Right cardiac atrium (tissue), 5 donors: ENCODE measurements at places on chromosomes 7 and 10. TPM values are rescaled to one million over a fixed set of nuclear protein-coding genes. Genes with fewer than 3 reads are reported as not detected.
A peak's percentile ranks its signal among the peaks of the same experiment; 100 is the strongest.

Gene MSMB
- total RNA-seq: not detected

Gene TTYH3
- total RNA-seq: 18.6 TPM

Gene ZSCAN25
- 9.0 TPM for total RNA-seq

Gene ANXA8
- 0.62 TPM for total RNA-seq

Gene ABCC2
- 0.37 TPM for total RNA-seq

Gene FGF8
- total RNA-seq: not detected

Gene FOXI2
- not detected for total RNA-seq

Gene GATA3
- total RNA-seq: 1.0 TPM

Gene PODXL
- total RNA-seq: 60.7 TPM

Gene DENND2A
- total RNA-seq: 10.7 TPM

Gene ANKRD7
- 2.4 TPM for total RNA-seq

Gene CTBP2
- total RNA-seq: 36.6 TPM

Gene ZNF277
- 18.3 TPM for total RNA-seq

DNA sequence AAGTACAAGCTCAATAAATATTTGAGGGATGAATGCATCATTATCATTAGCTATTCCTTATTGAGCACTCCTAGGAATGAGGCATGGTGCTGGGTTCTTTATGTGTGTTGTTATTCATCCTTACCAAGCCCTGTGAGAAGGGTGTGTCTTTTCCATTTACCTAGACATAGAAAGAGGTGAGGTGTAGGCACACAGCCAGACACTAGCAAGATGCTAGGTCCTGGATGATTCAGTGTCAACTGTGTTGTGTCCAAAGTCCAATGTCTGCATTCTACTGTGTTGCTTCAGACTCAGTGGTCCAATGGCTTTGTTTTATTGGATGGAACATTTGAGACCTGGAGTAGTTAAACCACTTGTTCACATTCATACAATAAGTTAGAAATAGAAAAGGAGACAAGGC lies 605.5 kb downstream of the LRMDA start:
- no peak for DNase-seq

DNA sequence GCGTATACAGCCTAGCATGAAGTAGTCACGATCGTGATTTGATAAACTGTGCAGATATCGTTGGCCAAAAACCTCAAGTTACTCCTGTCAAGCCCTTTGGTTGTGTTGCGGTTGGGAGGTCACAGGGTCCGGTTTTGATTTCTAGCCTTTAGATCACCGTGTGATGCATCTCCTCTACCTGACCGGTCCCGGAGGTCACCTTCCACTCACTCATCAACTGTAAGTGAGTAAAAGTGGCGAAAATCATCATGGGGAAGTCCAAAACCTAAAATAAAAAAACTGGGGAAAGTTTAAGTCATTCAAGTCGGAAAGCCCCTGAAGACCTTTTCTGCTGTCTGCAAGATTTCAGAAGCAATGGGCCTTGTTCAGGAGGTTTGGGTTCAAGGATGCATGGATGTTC lies 62.8 kb downstream of the ADARB2 start:
- DNase-seq: no peak

- no peak for DNase-seq
Observed at GRCh38 chr7:155869784-155870076, 57.5 kb upstream of the SHH start.

DNA sequence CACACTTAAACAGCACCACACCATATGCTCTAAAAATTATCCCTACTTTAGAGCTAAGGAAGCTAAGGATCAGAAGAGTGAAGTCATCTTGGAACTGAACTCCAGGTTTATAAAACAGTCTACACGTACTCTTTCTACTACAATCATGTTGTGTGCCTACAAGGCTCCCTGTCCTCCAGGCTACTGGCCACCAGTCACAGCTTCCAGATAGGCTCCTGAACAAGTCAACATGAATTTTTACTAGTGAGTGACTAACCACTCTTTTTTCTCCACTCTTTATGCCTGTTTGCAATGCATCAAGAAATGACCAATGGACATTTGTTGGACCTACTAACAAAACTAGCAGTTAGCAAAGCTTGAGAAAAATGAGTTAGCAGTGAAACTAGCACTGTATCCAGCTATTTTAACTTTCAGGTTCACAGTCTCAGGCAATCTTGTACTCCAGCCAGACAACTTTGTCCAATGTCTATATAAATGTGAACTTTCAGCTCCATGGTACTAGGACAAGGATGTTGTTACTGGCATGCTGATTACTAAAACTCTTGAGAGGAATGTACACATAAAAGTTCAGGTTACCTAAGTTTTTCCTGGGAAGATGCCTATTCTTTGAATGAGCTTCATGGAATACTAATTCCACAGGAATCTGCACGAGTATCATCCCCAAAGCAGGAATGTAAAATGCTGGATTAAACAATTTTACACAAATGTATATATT lies 180.0 kb downstream of the BTAF1 start:
- no peak for DNase-seq

GRCh38 chr10:126803394-126803793 lies 101.8 kb upstream of the DOCK1 start:
- no peak for DNase-seq

GRCh38 chr10:116269619-116270018 lies 3.4 kb downstream of the GFRA1 start:
- peak; percentile 57 for DNase-seq

- no peak for DNase-seq
Observed at GRCh38 chr7:30584415-30584814, 10.3 kb upstream of the GARS1 start.

- no peak for DNase-seq
Observed at GRCh38 chr7:4196121-4196819, 485.8 kb upstream of the FOXK1 start.

GRCh38 chr10:54900584-54900983 lies 99.6 kb upstream of the PCDH15 start:
- no peak for DNase-seq

GRCh38 chr10:80535671-80536360 lies 1.9 kb upstream of the SH2D4B start:
- peak; percentile 69 for DNase-seq

- DNase-seq: no peak
Observed at GRCh38 chr10:123502983-123503382, 163.2 kb upstream of the GPR26 start.

GRCh38 chr7:67344481-67345193 lies 348.0 kb downstream of the TYW1 start:
- DNase-seq: no peak

DNA sequence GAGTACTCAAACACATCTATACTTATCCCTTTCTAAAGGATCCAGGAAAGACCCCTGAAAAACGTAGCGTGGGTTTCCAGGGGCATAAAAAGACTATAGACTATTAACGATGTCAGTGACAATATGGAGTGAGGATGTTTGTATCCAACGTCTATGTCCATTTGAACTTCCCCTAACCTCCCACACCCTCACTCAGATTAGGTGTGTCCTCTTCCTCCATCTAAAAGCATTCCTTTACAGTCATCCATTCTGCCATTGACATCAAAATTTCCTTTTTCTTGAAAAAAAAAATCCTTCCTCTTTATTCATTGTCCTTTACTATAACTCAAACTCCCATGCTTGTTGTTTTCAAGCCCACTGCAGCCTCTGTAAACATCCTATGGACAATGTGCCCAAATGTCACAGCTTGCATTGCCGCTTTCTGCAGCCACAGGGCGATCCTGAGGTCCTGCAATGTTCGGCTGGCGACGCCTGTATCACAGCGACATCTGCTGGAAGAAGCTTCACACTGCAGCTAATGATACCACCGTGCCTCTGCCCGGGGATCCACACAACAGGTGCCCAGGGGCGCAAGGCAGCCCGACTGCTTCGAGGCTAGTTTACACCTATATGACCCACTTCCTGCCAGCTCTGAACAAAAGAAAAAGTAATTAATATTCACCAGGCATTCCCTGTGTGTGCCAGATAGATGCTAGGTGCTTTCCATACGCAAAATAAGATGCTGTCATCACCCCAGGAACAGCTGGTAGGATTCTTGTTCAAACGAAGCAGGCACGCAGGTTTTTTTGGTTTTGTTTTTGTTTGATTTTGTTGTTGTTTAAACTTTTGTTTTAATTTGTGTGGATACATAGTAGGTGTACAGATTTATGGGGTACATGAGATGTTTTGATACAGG lies 267.9 kb upstream of the GHITM start:
- peak; percentile 69 for DNase-seq

DNA sequence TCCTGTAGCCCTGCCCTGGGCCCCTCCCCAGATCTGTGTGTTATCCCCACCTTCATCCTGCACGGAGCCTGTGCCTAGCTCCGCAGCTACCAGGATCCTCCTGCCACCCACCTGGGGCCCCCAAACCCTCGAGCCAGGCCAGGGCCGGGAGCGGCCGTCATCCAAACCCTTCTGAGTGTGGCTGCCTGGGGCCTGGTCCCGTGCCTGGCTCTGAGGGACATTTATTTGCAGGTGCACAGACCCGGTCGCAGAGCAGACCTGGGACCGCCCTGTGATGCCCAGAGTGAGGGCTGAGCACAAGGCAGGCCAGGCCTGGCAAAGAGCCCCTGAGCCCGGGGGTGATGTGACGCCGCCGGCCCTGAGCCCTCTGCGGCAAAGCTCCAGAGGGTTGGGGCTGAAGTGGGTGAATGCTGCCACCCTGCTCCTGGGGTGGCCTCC lies 27.4 kb upstream of the INPP5A start:
- peak; percentile 46 for DNase-seq

GRCh38 chr10:34061841-34062240 lies 727.4 kb upstream of the NRP1 start:
- DNase-seq: no peak

DNA sequence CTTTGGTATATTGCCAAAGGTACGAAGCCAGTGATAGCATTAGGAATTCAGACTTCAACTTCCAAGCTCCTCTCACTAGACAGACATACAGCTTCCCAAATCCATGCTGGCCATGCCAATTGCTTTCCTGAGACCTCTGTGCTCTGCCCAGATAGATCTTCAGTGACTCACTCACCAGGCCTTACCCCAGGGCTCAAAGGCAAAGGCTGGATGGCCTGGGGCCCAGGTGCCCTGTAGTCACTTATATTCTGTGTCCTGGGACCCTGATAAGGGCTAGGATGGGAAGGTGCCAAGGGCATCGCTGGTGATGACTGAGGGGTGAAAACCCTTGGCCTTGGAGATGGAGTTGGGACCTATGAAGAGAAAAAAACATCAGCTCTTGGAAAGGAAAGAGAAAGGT lies 27.7 kb downstream of the WNT8B start:
- DNase-seq: no peak

- DNase-seq: peak; percentile 81
Observed at GRCh38 chr7:31761646-31762045, 74.6 kb downstream of the PPP1R17 start.

- DNase-seq: no peak
Observed at GRCh38 chr10:1172256-1172984, 116.2 kb downstream of the WDR37 start.

DNA sequence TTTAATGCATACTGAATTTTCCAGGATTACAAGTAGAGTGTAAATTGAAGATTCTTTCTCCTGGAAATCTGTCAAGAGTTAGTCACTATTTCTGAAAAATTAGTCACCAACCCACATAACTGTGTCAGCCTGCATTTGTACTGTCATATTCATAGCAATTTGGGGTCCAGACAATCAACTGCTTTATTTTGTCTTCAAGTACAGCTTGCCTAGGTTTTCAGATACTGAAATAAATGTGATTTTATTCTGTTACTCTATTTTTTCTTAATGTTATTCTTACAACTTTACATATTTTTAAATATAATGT lies 55.1 kb downstream of the CUBN start:
- DNase-seq: no peak

DNA sequence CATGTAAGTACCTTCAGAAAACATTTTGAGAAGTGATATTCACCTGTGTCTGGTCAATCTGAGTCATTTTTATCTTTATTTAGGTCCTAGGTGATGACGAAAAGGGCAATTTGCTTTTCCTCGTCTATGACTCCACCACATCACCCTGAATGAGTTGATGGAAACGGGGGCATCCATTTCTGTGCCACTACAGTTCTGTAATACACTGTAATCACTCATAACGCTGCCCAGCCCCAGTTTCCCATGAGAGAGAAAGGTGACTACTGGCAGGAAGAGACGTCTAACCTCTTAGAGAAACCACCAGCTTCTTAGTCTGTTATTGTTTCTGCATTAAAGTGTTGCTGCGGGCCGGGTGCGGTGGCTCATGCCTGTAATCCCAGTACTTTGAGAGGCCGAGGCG lies 205.3 kb upstream of the MKLN1 start:
- DNase-seq: no peak

GRCh38 chr10:20303453-20304152 lies 487.4 kb downstream of the PLXDC2 start:
- no peak for DNase-seq

DNA sequence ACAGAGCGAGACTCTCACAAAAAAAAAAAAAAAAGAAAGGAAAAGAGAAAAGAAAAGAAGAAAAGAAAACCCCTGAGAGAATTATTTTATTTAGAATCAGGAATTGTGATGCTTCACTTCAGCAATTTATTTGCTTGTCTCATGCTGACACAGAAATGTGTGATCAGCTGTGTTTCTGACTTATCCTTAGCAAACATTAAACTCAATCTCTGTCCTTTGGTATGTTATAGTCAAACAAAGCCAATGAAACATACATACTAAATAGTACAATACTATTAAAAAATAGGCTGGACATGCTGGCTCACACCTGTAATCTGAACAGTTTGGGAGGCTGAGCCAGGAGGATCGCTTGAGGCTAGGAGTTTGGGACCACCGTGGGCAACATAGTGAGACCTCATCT lies 733.0 kb upstream of the FZD8 start:
- DNase-seq: no peak

DNA sequence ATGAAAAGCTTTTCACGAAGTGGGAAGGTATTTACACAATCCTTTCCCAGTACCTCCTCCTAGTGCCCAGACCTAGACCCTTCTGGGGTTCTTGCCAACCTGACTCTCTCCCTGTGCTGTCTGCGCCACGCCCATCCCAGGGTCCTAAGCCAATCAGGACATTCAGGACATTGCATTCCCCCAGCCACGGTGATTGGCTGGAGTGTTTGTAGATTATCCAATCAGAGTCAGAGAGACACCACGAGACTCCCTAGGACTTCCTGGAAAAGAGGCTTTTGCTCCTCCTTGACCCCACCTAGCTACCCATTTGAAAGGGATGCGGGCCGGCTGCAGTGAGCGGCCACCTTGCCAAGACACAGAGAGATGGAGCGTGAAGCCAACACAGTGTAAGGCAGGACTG lies 3.5 kb upstream of the GDF2 start:
- DNase-seq: no peak

GRCh38 chr7:4738711-4739527 lies 36.5 kb upstream of the AP5Z1 start:
- DNase-seq: peak; percentile 65

DNA sequence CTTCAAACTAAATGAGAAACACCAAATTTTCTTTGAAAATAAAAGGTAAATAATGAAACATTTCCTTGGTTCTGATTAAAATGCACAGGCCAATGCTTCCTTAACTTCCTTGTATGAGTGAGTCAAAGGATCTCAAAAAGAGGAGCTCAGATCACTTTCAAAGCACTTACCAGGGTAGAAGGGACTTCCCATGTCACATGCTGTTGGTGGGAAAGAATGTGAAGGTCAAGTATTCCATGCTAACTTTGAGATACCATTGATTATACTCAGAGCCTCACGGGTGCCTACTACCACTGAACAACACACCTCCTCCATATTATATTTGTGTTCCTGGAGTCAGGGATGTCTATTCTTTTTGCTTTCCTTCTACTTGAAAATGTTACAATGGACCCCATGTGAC lies 233.5 kb upstream of the KIAA1217 start:
- DNase-seq: no peak
